K562 (cell line): ENCODE measurements at places on chromosomes 6 and 20. TPM values are rescaled to one million over a fixed set of nuclear protein-coding genes. Genes with fewer than 3 reads are reported as not detected.

Gene C20orf202
- 0.11 TPM in 1 of 2 replicates, not detected in the other for total RNA-seq

Gene SLC4A11
- 1.1 and 2.0 TPM in 2 replicates for total RNA-seq

Gene PLAGL2
- total RNA-seq = 20.1 and 21.8 TPM in 2 replicates

Gene IRAK1BP1
- total RNA-seq = 1.9 and 2.6 TPM in 2 replicates

Gene ECT2L
- total RNA-seq = not detected in 2 replicates

Gene HLA-DRB1
- 0.78 and 1.0 TPM in 2 replicates for total RNA-seq

Gene PBOV1
- total RNA-seq = not detected in 2 replicates

Gene WFDC2
- total RNA-seq = not detected in 2 replicates

Gene VARS2
- 41.0 and 48.0 TPM in 2 replicates for total RNA-seq

Gene HRH3
- total RNA-seq = not detected in 2 replicates

Gene PRPH2
- 0.09 TPM in 1 of 2 replicates, not detected in the other for total RNA-seq

Gene CPXM1
- 0.47 and 0.49 TPM in 2 replicates for total RNA-seq

Gene SPATA25
- 0.49 and 0.95 TPM in 2 replicates for total RNA-seq

Gene ECI2
- 101 and 104 TPM in 2 replicates for total RNA-seq

Gene GNAS-AS1
- total RNA-seq = 1.2 and 1.3 TPM in 2 replicates

Gene GRIK2
- not detected in 2 replicates for total RNA-seq

Gene AIF1
- 9.2 and 9.4 TPM in 2 replicates for total RNA-seq

Gene HLA-DQB1
- total RNA-seq = 0.29 TPM in 1 of 2 replicates, not detected in the other

Gene NNAT
- 0.13 TPM in 1 of 2 replicates, not detected in the other for total RNA-seq

Gene EGFL8
- 21.7 and 26.0 TPM in 2 replicates for total RNA-seq

Gene TRIM15
- total RNA-seq = 1.2 TPM in 2 replicates

Gene KHDRBS2
- total RNA-seq = not detected in 2 replicates

Gene CCN6
- total RNA-seq = 0.47 TPM in 1 of 2 replicates, not detected in the other

Gene LTB
- 0.51 and 1.0 TPM in 2 replicates for total RNA-seq

Gene CENPW
- total RNA-seq = 104 and 105 TPM in 2 replicates

Gene MAP7
- total RNA-seq = 6.1 and 7.4 TPM in 2 replicates

Gene GABRR1
- total RNA-seq = not detected in 2 replicates

Gene GJA10
- total RNA-seq = not detected in 2 replicates

Gene DHX16
- total RNA-seq = 42.7 and 47.5 TPM in 2 replicates

Gene BNIP5
- total RNA-seq = not detected in 2 replicates

Gene ADAM33
- total RNA-seq = not detected in 2 replicates

Gene TPD52L2
- 94.2 and 95.4 TPM in 2 replicates for total RNA-seq

Gene IER3
- total RNA-seq = 23.4 and 24.1 TPM in 2 replicates

Gene FAM50B
- total RNA-seq = 0.09 and 0.13 TPM in 2 replicates

Gene LRRN4
- not detected in 2 replicates for total RNA-seq

Gene ZC3H12D
- 0.20 and 0.27 TPM in 2 replicates for total RNA-seq

Gene DEFB125
- not detected in 2 replicates for total RNA-seq

Gene PDYN
- not detected in 2 replicates for total RNA-seq

Gene SLC13A3
- total RNA-seq = 14.9 and 16.4 TPM in 2 replicates

Gene PNPLA1
- 0.11 and 0.13 TPM in 2 replicates for total RNA-seq

Gene BHLHE23
- not detected in 2 replicates for total RNA-seq

Gene ZGPAT
- total RNA-seq = 22.5 and 25.4 TPM in 2 replicates

Gene MCHR2
- total RNA-seq = not detected in 2 replicates

Gene SLC22A16
- total RNA-seq = not detected in 2 replicates
